Testis (tissue), 5 donors: ENCODE measurements at places on chromosomes 16 and 17. TPM values are rescaled to one million over a fixed set of nuclear protein-coding genes. Genes with fewer than 3 reads are reported as not detected.
A peak's percentile ranks its signal among the peaks of the same experiment; 100 is the strongest.

The ODAD4 gene
- 26.0 TPM for total RNA-seq

The GPR139 gene
- total RNA-seq: not detected

The SLC46A1 gene
- total RNA-seq: 13.5 TPM

The TMEM170A gene
- 44.3 TPM for total RNA-seq

The USH1G gene
- 2.1 TPM for total RNA-seq

The EVI2A gene
- total RNA-seq: 2.2 TPM

The CLDN9 gene
- 0.39 TPM for total RNA-seq

The ST6GALNAC2 gene
- total RNA-seq: 87.5 TPM

The KRTAP2-3 gene
- total RNA-seq: not detected

GRCh38 chr17:18028952-18029540, 9.9 kb downstream of the ATPAF2 start:
- no peaks in the 10 kb centered on the region for H3K36me3 ChIP-seq
- no peak for DNase-seq
- no peaks in the 10 kb centered on the region for H3K4me1 ChIP-seq
- no peak overlapping the region for H3K4me3 ChIP-seq
- no peaks in the 10 kb centered on the region for H3K27me3 ChIP-seq

DNA sequence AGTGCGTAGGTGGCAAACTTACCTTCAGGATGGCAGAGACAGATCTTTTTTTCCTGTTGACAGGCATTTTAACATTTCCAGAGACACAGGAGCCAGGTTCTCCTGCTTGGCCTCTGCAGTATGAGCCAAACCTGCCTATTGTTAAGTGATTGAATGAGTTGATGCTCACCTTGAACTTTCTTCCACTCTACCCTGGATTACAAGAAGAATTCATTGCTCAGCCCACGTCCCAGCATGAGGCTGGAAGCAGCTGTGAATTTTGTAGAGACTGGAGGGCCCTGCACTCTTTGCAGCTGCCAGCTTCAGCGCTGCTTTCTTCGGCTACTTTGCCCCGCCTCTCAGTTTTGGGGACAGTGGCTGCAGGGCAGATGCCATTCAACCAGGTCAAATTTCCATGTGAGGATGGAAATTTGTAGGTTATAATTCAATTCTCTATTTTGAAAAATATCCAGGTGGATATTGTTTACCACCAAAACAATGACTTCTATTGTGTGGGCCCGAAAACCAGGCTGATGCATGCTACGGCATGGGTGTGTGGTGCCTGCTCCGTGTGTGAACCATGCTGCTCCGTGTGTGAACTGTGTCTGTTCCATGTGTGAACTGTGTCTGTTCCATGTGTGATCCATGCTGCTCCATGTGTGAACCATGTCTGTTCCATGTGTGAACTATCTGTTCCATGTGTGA, 75.2 kb upstream of the METTL9 start:
- no peak overlapping the region for H3K4me3 ChIP-seq
- no peaks in the 10 kb centered on the region for H3K36me3 ChIP-seq
- H3K27ac ChIP-seq: no peak overlapping the region
- peaks cover 15% of the 10 kb centered on the region for H3K4me1 ChIP-seq
- no peak for DNase-seq

DNA sequence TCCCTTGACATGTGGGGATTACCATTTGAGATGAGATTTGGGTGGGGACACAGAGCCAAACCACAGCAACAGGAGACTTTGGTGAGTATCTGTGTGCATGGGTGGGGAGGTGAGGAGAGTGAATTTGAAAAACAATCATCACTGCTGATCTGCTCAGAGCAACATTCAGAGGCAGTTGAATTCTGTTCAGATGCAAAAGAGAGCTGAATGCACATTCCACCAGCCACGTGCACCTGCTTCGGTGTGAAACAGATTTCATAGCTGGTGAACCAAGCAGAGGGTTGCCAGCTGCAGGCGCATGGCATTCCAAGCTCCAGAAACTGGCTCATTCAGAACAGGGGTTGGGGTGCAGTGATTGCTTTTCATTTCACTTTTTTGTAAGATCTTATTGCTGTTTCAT, 233.1 kb upstream of the FOXF1 start:
- no peak overlapping the region for H3K27ac ChIP-seq
- no peak for DNase-seq
- no peaks in the 10 kb centered on the region for H3K27me3 ChIP-seq
- H3K4me3 ChIP-seq: no peak overlapping the region
- no peaks in the 10 kb centered on the region for H3K36me3 ChIP-seq

GRCh38 chr17:39753514-39754160, 15.9 kb downstream of the GRB7 start:
- no peaks in the 10 kb centered on the region for H3K27me3 ChIP-seq
- no peaks in the 10 kb centered on the region for H3K36me3 ChIP-seq
- H3K4me1 ChIP-seq: peaks cover 31% of the 10 kb centered on the region
- H3K27ac ChIP-seq: peak overlapping the region; percentile 34

DNA sequence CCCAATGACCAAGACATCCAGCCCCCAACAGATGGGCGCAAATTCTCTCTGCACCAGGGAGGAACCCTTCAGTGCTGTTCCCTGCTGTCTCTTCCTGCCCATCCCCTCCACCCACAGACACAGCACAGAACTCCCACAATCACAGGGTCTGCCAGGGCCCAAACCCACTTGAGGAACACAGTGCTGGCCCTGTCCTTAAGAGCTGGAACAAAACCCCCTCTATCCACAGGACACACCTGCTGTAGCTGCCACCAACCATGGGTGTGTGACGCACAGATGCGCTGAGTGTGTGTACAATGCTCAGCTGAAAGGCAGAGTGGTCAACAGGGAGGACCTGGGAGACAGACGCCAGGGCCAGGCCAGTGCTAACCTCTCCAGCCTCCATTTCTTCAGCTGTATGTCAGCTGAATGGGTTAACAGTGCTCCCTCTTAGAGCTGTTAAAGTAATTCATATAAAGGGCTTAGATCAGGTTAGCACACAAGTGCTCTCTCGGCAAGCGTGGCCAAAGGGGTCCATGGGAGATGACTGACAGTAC, 62.1 kb downstream of the AMFR start:
- no peaks in the 10 kb centered on the region for H3K4me1 ChIP-seq
- H3K4me3 ChIP-seq: no peak overlapping the region
- H3K27me3 ChIP-seq: no peaks in the 10 kb centered on the region
- H3K27ac ChIP-seq: no peak overlapping the region

- no peaks in the 10 kb centered on the region for H3K36me3 ChIP-seq
- no peaks in the 10 kb centered on the region for H3K27me3 ChIP-seq
- no peak overlapping the region for H3K4me3 ChIP-seq
- no peak for DNase-seq
Observed at GRCh38 chr16:9362050-9362449, 270.6 kb downstream of the HAPSTR1 start.

DNA sequence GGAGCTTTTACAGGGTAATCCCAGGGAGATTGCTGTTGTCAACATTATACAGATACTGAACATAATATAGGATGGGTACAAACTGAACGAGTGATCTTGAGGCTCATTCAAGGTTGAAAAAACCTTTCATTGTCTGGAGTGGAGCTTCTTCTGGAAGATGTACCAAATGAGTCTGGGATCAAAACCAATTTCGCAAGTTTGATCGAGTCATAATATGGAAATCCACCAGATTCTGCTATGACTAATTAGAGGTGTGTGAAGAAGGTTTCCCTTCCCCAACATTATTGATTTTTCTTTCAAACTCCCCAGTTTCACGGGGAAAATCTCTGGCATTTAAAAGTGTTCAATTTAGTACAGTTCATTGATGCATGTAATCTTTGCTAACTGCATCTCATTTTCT, 324.1 kb downstream of the ZFHX3 start:
- H3K27me3 ChIP-seq: no peaks in the 10 kb centered on the region
- no peaks in the 10 kb centered on the region for H3K36me3 ChIP-seq
- no peak overlapping the region for H3K27ac ChIP-seq
- no peak overlapping the region for H3K4me3 ChIP-seq
- DNase-seq: no peak

- no peak overlapping the region for H3K27ac ChIP-seq
- no peak overlapping the region for H3K4me3 ChIP-seq
Observed at GRCh38 chr17:35519439-35519838, 18.0 kb downstream of the SLFN12L start.

GRCh38 chr17:7394452-7395191, at the start of gene PLSCR3:
PLSCR3 (minus strand) TSS chr17:7394525; CDS start chr17:7394110, 415 bp downstream.
- no peaks in the 10 kb centered on the region for H3K36me3 ChIP-seq
- peak within 1 kb of the TSS; percentile 82 for H3K4me3 ChIP-seq
- H3K4me1 ChIP-seq: peaks cover 15% of the 10 kb centered on the region
- peak; percentile 87 for DNase-seq
- H3K27ac ChIP-seq: peak within 1 kb of the TSS; percentile 92

DNA sequence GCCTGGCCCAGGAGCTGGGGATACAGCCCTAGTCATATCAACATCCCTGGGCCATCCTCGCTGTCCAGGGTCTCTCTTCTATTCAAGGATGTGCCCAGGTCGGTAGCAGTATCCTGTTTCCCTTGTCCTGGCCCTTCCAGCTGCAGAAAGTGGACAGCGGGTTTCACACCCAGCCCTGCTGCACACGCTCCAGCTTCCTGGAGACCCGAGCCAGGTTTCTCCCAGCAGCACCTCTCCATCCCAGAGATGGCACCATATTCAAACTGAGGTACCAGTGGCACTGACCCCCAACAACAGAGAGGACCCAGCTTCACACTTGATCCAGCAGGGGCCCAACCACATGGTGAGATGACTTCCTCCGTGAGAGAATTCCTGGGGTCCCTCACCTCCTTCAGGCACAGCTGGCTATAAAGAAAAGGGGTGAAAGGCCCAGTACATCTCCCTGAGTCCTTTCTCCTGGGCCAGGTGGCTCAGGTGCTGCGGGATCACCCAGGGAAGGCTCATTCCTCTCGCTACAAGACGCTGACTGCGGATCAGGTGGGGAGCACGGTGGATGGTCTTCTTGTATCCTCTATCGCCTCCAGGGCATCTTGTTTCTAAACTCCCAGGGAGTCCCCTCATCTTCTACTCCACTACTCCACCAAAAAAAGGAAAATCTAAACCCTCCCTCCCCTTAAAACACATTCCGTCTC, 1.4 kb downstream of the CUEDC1 start:
- no peak overlapping the region for H3K4me3 ChIP-seq
- no peaks in the 10 kb centered on the region for H3K27me3 ChIP-seq
- H3K36me3 ChIP-seq: no peaks in the 10 kb centered on the region

DNA sequence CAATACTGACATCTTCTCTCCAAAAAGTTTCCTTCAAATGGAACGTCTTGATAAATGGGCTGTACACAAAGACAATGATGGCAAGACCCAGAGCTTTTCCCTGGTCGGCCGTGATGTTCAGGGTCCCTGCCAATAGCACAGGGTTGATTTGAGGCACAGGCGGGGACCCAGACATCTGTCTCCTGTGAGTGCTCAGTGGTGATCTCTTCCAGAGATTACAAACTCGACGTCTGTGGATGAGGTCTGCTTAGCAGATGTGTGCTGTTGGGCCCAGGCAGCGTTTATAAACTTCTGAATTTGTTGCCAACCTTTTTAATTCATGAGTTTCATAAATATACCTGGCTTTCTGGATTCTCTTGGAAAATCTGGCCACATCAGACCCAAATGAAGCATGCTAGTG, 14.9 kb downstream of the CPPED1 start:
- no peaks in the 10 kb centered on the region for H3K4me1 ChIP-seq
- no peak for DNase-seq
- H3K27ac ChIP-seq: no peak overlapping the region
- H3K4me3 ChIP-seq: no peak overlapping the region
- no peaks in the 10 kb centered on the region for H3K27me3 ChIP-seq

DNA sequence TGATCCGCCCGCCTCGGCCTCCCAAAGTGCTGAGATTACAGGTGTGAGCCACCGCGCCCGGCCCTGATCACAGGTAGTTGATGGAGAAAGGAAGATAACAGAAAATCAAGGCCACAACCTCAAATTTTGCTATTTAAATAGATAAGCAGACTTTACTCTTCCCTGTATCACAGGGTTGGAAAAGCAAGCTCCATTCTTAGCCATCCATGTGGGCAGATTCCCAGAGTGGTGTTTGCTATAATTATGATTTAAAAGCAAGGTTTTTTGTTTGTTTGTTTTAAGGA, 44.4 kb downstream of the TUBD1 start:
- no peak overlapping the region for H3K4me3 ChIP-seq
- no peak overlapping the region for H3K27ac ChIP-seq
- H3K27me3 ChIP-seq: no peaks in the 10 kb centered on the region
- no peak for DNase-seq

- no peak for DNase-seq
- no peak overlapping the region for H3K27ac ChIP-seq
- H3K36me3 ChIP-seq: no peaks in the 10 kb centered on the region
- H3K4me1 ChIP-seq: peaks cover 9% of the 10 kb centered on the region
Observed at GRCh38 chr17:73226556-73227172, 33.8 kb downstream of the COG1 start.

DNA sequence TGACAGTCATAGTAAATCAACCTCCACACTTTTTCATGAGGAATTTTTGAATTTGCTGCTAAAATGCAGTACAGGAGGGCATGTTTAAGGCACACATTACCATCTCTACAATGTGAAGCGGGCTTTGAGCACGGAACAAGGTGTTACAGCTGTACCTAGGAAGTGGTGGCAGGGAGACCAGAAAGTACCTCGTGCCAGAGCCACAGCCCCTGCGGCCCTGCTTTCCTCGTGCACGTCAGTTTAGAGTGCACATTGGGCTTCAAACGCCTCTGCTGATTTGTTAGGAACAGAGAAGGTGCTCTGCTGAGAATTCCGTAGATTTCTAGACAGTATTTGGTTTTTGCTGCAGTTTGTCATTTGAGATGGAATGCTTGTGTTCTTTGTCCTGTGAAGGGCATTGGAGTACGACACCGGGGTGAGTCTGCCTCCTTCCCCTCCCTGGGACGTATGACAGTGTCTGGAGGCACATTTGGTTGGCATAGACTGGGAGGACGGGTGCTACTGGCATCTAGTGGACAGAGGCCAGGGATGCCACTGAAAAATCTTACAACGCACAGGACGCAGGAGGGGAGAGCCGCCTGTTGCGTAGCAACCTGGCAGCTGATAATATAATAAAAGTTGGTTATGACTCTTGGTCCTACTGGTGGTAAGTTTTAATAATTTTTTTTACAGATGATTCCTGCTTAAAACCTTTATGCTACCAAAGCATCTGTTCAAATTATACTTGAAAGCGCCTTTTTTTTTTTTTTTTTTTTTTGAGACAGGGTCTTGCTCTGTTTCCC, 9.1 kb downstream of the FOXK2 start:
- H3K36me3 ChIP-seq: no peaks in the 10 kb centered on the region
- peak; percentile 87 for DNase-seq
- H3K27ac ChIP-seq: peak overlapping the region; percentile 61
- peaks cover 52% of the 10 kb centered on the region for H3K4me1 ChIP-seq

- peak overlapping the region; percentile 90 for H3K27ac ChIP-seq
- H3K4me1 ChIP-seq: peaks cover 81% of the 10 kb centered on the region
- no peak for DNase-seq
- no peak overlapping the region for H3K4me3 ChIP-seq
- no peaks in the 10 kb centered on the region for H3K36me3 ChIP-seq
- H3K27me3 ChIP-seq: no peaks in the 10 kb centered on the region
Observed at GRCh38 chr17:73304438-73304837, 7.4 kb downstream of the CDC42EP4 start.

- no peak for DNase-seq
- H3K36me3 ChIP-seq: no peaks in the 10 kb centered on the region
- peaks cover 5% of the 10 kb centered on the region for H3K4me1 ChIP-seq
- no peaks in the 10 kb centered on the region for H3K27me3 ChIP-seq
- H3K27ac ChIP-seq: no peak overlapping the region
- H3K4me3 ChIP-seq: no peak overlapping the region
Observed at GRCh38 chr17:11178581-11178980, 62.4 kb upstream of the SHISA6 start.

GRCh38 chr17:57327176-57327970, 71.0 kb downstream of the MSI2 start:
- H3K4me1 ChIP-seq: peaks cover 3% of the 10 kb centered on the region
- no peaks in the 10 kb centered on the region for H3K36me3 ChIP-seq
- no peaks in the 10 kb centered on the region for H3K27me3 ChIP-seq
- DNase-seq: no peak
- H3K27ac ChIP-seq: no peak overlapping the region
- no peak overlapping the region for H3K4me3 ChIP-seq
